Natural killer cell (primary cell): ENCODE measurements at places on chromosomes 3 and 15. TPM values are rescaled to one million over a fixed set of nuclear protein-coding genes. Genes with fewer than 3 reads are reported as not detected.
A peak's percentile ranks its signal among the peaks of the same experiment; 100 is the strongest.

DNA sequence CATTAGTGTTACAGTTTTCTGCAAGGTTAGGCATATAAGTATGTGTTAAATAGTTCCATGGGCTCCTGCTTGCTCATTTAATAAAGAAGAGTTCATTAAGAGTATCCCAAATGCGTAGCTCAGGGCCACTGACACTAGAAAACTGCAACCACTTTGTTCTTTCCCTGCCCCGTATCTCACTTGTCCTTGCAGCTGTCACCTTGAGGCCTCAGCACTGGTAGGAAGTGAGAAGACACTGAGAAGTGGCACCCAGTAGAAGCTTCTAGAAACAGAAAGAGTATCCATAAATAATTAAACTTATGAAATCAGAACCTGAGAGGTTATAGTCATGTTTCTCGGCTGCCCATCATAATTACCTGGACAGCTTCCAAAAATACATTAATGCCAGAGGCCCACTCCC is 266.0 kb downstream of the KCNMB2 start:
- DNase-seq, result no peak

- DNase-seq, result no peak
Measured at GRCh38 chr15:78663703-78664102, 22.7 kb upstream of the CHRNB4 start.

AGBL1 gene
- total RNA-seq, result not detected

DNA sequence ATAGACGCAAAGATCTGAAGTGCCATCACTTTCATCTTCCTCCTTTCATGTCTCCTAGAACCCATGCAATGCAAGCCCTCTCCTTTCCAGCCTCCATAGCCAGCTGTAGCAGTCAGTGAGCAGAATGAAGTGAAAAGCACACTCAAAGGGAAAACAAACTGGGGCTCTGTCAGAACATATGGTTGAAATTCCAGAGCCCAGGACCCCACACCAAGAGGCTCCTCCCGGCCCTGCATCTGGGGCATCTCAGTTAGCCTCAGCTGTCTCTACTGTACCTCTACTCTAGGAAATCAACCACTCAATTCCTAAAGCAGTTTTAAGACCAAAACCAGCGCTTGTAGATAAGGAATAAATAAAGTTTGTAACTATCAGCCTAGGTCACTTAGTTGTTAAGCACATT is 73.8 kb upstream of the P3H2 start:
- no peak for DNase-seq

DNA sequence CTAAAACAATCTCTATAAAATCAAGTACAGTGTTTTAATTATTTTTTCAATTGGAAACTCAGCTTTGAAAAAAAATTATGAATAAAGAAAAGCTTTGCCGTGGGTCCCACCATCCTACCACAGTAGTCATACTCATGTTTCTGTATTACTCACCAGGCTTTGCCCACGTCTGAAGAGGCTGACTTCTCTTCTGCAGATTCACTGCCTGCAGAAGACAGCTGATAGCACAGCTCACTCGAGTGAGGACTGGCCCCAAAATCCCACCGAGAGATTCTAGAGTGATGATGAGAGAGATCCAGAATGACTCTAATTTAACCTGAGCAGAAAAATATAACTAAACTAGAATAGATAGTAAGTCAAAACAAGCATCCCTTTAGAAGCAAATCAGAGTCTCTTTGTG is 11.9 kb downstream of the C2CD4B start:
- DNase-seq, result no peak

DNA sequence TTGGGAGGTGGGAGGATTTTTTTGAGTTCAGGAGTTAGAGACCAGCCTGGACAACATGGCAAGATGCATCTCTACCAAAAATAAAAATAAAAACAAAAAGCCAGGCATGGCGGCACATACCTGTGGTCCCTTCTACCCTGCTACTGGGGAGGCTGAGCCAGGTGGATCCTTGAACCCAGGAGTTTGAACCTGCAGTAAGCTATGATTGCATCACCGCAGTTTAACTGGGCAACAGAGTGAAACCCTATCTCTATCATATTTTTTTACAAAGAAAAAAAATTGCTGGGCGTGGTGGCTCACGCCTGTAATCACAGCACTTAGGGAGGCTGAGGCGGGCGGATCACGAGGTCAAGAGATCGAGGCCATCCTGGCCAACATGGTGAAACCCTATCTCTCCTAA is 35.8 kb upstream of the RPN1 start:
- no peak for DNase-seq

GALNT15 gene
- total RNA-seq, result not detected

C2CD4B gene
- total RNA-seq, result 0.75 TPM

ASB14 gene
- not detected for total RNA-seq

DNA sequence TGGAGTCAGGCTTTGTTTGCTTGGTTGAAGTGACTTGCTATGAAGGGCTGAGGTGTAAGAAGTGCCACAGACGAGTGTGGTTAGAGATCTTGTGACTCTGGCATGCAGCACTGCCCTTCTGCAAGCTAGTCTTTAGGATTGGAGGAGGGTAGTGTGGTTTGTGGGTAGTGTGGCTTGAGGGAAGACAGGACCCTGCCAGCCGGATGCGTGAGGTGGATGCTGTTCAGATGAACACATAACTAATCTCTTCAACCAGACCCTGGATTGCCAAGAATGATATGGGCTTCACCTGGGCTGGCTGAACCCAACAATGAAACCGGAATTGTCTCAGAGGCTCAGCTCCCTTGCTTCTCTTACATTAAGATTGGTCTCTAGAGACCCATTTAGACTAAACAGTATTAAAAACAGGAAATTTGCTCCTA is 32.7 kb downstream of the STARD9 start:
- DNase-seq, result peak; percentile 61

MST1R gene
- 3.4 TPM for total RNA-seq

SLITRK3 gene
- not detected for total RNA-seq

- DNase-seq, result no peak
Measured at GRCh38 chr3:65406470-65406869, 632.2 kb downstream of the MAGI1 start.

GRCh38 chr15:69424748-69425413 is 10.7 kb downstream of the KIF23 start:
- DNase-seq, result no peak

GRCh38 chr3:190306513-190307163 is 15.6 kb downstream of the CLDN1 start:
- DNase-seq, result peak; percentile 64

DNA sequence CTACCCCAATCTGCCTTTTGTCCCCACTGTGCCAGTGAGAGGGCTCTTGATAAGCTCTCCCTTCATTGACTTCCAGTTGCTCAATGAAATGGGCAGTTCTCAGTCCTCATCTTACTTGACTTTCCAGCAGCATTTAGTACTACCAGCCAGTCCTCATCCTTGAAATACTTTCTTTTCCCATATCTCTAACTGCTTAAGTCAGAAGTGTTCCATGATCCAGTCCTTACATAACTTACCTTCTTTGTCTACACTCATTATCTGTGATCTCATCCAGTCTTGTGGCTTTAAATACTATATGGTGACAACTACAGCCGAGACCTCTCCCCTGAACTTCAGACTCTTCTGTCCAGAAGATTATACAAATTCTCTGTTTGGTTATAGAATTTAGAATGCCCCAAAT is 28.7 kb downstream of the RARRES1 start:
- no peak for DNase-seq

INAFM2 gene
- total RNA-seq, result 21.7 TPM

DNA sequence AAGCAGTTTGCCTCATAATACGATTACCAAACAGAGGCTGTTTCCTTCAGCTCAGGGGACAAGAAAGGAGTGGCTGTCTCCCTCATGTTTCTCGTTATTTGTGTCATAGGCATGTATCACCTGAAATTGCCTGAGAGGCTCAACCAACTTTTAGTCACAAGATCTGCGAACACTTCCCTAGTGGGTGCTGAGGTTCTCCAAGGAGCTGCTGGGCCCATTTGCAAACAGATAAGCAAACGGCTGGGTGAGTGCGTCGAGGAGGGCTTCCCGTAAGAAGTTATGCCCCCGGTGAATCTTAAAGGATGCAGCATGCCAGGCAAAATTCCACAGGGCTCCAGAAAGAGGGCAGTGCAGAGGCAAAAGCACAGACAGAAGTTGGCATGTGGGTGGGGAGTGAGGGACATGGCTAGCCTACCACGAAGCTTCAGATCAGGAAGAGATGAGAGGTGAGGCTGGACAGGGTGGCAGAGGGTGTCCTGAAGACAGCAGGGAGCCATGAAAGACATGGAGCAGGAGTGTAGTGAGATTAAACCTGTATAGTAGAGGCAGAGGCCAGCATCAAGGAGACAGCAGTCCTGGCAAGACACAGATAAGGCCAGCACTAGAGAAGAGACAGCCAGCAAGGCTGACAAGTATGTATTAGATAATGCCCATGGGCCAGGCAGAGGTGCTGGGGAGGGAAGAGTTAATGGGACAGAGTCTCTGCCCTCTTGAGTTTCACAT is 4.0 kb upstream of the GP9 start:
- no peak for DNase-seq

GRCh38 chr15:33742800-33743199 is 225.5 kb upstream of the CHRM5 start:
- DNase-seq, result no peak

GRCh38 chr3:176075491-176075890 is 1121.8 kb downstream of the TBL1XR1 start:
- no peak for DNase-seq

GRCh38 chr3:17118771-17119170 is 234.0 kb downstream of the PLCL2 start:
- DNase-seq, result no peak

SAMMSON gene
- not detected for total RNA-seq

DNA sequence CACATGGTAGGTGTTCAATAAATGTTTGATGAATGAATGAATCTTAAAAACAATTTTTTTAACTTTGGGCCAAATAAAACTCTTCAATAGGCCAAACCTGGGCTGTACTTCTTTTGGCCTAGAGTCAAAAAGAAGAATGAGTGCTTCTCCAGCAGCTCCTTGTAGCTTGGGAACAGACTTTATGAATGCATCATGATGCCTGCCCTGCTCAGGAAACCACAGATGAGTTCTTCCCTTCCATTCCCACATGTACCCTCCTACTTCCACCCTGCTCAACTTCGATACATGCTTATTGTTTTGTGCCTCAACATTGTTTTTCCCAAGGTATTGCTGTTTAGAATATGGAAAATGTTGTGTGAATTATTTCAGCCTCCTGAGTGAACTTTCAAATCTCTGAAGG is 87.0 kb downstream of the FILIP1L start:
- no peak for DNase-seq

STAC gene
- not detected for total RNA-seq

GRCh38 chr3:127655641-127656040 is 17.1 kb upstream of the ABTB1 start:
- no peak for DNase-seq

GRCh38 chr3:175105066-175105465 is 245.9 kb downstream of the NAALADL2 start:
- DNase-seq, result no peak

ARGFX gene
- total RNA-seq, result not detected

- no peak for DNase-seq
Measured at GRCh38 chr15:78998526-78998925, 53.7 kb upstream of the CTSH start.

DNA sequence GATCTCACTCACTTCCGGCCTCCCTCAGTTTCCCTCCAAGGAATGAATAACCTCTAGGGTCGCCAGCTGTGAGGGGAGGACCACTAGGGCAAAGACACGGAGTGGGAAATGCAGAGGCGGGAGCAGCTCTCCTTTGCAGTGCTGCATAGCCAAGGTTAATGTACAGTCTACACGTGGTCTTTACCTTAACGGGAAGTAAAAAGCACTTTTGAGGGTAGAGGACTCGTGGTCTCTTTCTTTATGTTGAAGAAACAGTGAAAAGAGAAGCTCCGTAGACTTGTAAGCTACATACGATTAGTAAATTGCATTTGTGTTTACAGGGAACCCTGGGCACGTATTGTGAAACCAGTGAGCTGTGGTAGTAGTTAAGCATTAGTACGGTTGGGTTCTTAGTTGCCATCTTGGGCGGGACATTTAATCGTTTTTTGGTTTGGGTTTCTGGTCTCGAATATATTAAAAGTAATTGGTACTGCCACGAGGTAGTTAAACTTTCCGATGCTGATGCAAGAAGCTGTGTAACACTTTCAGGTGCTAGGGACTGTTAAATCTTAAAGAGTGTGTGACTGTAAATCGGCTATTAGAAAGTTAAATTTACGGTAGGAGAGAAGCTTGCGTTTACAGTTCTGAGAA is 828 bp downstream of the U2SURP start:
- DNase-seq, result no peak

DNA sequence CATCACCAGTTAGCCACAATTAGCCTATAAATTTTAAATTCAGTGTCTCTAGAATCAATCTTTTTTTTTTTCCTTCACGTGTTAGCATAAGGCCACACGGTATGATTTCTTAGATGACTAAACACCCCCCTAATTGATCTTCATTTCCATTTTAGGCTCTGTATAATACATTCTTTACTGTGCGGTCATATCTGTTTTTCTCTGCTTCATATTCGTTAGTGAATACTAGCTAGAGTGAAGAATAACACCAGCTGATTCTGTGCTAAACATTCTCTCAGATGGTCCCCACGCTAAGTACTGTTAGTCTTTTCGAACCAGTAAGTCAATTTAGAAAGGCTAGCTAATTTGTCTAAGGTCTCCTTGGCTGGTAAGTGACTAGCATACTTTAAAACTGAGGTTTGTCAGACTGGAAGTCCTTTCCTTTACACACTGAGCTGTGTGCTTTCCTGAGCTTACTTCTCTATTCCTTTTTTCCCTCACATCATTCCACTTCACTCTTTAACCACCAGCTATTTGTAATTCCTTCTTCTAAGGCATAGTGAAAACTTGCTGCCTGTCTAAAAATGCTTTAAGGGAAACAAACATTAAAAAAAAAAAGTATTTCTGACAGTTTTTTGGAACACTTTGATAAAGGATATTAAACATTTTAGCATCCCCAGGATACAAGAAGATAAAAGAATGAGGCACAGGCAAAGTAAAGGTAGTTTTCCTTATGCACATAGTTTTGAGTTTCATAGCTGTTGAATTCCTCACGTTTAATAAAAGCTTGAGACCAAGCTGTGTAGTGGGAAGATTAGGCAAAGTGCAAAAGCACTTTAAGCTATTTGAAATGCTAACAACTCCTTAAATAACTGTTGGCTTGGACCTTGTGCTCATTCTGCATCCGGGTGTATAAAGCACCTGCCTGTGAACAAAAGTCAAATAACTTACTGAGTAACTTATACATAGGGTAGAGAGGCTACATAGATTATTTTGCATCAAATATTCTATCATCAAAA is 17.1 kb downstream of the ZFAND6 start:
- no peak for DNase-seq

- DNase-seq, result no peak
Measured at GRCh38 chr3:17259685-17260084, 374.9 kb downstream of the PLCL2 start.

CAPN3 gene
- total RNA-seq, result 10.8 TPM

UBA7 gene
- 283 TPM for total RNA-seq

- DNase-seq, result no peak
Measured at GRCh38 chr3:73350996-73351395, 273.7 kb downstream of the PDZRN3 start.

DNA sequence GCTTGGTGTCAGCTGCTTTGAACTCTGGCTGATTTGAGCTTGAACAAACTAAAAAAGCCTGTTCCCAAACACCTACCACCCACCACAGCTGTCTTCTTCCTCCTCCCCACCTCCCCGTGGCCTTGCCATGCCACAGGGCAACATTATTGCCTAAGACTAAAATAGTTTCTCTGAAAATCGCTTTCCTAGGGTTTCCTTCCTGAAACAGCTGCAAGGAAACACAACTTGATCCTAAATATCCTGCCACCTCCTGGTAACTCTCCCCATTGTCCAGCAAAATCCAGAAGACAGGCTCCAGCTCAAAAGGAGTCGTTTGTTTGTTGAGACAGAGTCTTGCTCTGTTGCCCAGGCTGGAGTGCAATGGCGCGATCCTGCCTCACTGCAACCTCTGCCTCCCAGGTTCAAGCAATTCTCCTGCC is 193.9 kb upstream of the TPM1 start:
- DNase-seq, result no peak

GRCh38 chr3:123847209-123847608 is 36.9 kb downstream of the MYLK start:
- DNase-seq, result no peak
